ENCODE measurements at places on chromosomes 4 and X. TPM values are rescaled to one million over a fixed set of nuclear protein-coding genes. Genes with fewer than 3 reads are reported as not detected.
A peak's percentile ranks its signal among the peaks of the same experiment; 100 is the strongest.

DNA sequence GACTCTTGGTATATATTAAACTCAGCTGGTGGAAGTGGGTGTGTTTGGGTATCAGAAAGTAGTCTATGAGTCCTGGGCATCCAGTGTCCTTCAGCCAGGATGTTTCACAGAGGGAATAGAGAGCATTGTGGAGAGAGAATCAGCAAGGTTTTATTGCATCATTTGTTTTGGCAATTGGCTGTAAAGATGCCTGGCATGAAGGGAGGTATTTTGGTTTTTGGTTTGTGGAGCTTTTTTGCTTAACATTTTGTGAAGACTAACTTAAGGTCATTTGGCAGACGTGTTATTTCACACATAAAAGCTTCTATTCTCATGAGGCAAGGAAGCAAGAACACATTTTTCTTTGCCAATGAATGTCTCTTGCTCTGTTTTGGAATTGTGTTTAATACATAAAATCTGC lies 71.1 kb downstream of the DCLK2 start:
- no peak for DNase-seq

DNA sequence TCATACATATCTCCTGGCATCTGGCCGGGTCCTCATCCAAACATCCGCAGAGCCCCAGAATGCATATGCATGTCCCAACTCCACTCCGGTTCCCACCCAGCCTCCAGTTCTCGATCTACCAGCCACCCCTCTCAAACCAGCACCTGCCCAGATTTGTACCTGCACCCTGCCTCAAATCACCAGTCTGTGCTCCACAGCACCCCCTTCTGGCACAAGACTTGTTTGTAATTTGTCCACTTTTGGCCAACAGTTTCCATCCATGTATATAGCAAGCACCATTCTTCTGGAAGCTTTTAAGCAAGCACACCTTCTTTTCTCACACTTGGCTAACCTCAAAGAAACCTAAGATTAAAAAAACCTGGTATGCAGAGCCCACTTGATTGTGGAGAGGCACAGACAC lies 644.1 kb downstream of the MID1IP1 start:
- DNase-seq, result no peak

GRCh38 chrX:1623691-1624090 lies 8.8 kb downstream of the ASMT start:
- DNase-seq, result no peak

- no peak for DNase-seq
Observed at GRCh38 chr4:174717828-174718227, 111.2 kb downstream of the GLRA3 start.

DNA sequence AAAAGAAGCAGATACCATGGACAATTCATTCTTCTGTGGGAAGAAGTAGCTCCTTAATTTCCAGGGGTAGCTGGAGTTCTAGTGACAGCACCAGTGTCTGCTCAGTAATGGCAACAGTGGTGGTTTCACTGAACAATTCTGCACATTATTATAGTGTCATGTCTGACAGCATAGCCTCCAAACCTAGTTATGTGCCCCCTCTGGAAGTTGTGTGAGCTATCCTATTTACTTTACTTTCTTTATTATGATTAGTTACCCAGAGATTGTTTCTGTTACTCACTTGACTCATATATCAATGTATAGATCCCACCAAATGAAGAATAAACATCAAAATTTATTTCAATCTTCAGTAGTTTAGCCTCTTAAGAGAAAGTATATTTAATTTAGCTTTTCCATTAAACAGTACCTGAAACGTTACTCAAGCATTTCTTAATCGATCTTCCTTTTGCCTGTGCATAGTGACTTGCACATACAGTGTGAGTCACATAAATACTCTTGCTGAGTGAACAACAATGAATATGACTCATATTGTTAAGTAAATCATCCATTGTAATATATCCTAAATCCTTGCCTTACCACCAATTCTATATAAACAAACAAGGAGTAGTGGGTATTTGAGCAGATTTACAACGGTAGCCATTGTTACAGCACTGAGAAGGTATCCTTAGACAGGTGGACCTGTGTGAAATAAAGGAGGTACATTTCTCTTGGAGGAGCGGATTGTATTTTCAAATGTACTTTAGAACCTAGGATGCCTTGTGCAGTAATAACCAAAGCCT lies 534.7 kb downstream of the ANKRD50 start:
- peak; percentile 70 for DNase-seq

DNA sequence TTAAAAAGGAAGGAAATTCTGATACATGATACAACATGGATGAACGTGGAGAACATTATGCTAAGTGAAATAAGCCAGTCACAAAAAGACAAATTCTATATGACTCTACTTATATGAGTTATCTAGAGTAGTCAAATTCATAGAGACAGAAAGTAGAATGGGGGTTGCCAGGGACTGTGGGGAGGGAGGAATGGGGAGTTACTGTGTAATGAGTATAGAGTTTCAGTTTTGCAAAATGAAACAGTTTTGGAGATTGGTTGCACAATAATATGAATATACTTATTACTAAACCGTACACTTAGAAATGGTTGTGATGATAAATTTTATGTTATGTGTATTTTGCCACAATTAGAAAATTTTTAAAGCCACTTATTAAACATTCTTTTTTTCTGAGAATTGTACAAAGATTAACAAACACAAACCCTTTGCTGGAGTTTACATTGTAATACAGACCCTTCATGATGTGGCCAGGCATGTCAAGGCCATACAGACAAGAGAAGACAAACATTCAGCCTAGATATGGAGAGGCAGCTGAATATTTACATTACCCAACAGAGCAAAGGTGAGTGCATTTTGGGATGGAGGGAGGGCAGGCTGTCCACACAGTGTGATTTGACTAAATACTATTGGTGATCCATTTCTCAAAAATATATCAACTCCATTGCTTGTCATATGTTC lies 21.2 kb upstream of the GPC3 start:
- DNase-seq, result no peak

GRCh38 chr4:143700046-143700415 lies 444 bp downstream of the FREM3 start:
- DNase-seq, result no peak

DNA sequence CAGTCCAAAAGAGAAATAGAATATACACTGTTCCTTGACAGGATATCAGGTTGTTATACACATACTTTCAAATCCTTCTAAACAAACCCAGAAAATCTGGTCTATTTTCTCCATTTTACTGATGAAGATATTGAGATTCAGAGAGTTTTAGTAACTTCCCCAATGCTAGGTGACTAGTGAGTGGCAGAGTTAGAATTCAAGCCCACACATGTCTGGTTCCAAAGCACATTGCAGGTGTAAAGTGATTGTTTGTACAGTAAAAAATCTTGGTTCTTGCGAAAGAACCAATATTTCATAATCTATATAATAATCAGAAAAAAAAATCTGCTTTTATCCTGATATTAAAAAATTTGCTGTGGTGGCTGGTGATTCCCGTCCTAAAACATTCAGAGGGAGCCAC lies 39.5 kb upstream of the EMCN start:
- no peak for DNase-seq

GRCh38 chr4:158193171-158193749 lies 17.0 kb upstream of the TMEM144 start:
- peak; percentile 54 for DNase-seq

- DNase-seq, result no peak
Observed at GRCh38 chr4:10047967-10048366, 26.7 kb upstream of the SLC2A9 start.

DNA sequence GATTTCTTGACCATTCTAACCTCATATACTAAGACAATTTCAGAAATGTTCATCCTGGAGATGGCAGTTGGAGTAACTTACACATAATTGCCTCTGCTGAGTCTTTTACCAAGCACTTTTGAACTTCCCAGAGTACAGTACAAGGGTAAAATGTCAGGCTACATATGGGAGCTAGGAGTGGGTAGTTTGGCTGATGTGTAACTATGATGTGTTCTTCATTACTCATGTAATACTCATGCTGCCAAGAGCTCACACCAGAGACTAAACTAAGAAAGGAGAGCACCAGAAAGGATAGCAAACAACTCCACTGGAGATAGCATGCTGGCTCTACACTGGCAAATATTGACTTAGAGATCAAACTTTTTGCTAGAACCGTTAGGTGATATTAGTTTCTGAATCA lies 194.0 kb downstream of the PDGFRA start:
- DNase-seq, result peak; percentile 43

GRCh38 chr4:156100651-156101050 lies 147.0 kb upstream of the CTSO start:
- DNase-seq, result peak; percentile 61

GRCh38 chr4:159950707-159951106 lies 847.8 kb downstream of the RAPGEF2 start:
- no peak for DNase-seq

DNA sequence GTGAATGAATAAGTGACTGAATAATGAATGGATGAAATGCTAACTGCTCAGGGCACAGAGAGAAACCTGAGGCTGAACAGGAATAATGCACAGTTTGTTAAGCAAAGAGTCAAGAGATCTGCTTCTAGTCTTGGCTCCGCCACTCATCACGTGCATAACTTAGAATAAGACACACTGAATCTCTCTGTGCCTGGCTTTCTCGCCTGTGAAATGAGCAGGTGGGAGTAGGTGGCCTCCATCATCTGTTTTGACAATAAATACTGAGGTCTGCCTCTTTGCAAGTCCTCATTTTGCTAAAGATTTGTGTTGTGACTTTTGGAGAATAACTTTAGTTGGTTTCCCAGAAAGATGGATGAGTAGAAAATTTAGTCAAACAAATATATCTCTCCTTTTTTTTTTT lies 318.0 kb downstream of the FBXW7 start:
- DNase-seq, result no peak

DNA sequence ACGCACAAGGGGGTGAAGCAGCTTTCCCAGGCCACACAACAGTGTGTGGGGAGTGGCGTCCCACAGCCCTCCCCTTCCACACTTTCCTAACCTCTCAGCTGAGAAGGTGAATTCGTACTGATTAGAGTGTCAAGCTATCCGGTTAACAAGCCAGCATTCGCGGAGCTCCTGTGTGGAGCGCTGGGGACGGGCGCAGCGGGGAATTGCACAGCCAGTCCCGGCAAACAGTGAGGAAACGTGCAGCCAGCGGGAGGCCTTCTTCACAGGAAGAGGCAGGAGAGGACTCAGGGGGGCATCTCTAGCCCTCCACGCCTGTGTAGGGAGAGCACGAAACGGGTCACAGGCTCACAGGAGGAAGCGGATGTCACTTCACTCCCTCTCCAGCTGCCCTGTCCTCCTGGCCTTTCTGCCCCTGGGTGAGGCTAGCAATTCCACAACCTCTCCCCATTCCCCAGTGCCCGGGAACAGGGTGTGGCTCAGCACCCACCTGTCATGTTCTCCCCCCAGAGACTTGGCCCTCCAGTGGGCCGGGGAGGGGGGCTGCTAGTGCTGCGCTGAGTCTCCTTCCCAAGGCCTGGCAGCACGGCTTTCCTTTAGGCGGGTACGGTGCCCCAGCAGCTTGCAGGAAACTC lies 117.3 kb downstream of the CPZ start:
- DNase-seq, result no peak

- no peak for DNase-seq
Observed at GRCh38 chr4:6446130-6446482, 26.3 kb downstream of the PPP2R2C start.

GRCh38 chrX:120755066-120755846 lies 120.4 kb downstream of the CT47B1 start:
- no peak for DNase-seq

GRCh38 chrX:107571296-107571998 lies 56.9 kb upstream of the PRPS1 start:
- DNase-seq, result peak; percentile 92

GRCh38 chr4:169050284-169050683 lies 40.2 kb upstream of the CBR4 start:
- DNase-seq, result no peak

DNA sequence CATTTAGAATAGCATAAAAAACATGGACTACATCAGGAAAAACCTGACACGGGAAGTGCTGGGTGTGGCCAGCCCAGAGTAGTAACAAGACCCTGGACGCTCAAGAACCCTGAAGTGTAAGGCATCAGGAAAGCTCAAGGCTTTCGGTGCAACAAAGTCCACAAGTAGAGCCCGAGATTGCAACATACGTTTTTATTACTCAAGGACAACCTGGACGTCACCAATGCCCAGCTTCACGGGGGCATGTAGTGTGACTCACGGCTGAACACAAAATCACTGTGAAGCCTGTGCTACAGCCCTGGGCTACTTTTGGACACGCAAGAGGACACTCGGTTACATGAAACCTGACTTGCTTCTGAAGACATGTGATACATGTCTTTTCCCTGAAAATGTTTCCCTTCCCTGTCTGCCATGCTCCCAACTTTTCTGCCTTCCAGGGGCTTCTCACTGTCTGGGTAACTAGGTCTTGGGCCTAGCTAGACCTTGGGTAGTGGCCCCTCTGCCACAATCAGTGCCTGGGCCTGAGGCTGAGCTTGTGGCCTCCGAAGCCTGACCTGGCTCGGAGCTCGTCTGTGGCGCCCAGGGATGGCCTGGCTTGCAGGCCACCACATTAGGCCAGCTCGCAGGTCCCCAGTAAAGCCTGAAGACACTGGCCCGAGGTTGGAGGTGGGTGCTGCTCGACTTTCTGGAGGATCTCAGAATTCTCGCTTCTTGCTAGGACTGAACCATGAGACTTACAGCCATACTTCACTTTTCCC lies 9.2 kb downstream of the IRAK1 start:
- peak; percentile 30 for DNase-seq

DNA sequence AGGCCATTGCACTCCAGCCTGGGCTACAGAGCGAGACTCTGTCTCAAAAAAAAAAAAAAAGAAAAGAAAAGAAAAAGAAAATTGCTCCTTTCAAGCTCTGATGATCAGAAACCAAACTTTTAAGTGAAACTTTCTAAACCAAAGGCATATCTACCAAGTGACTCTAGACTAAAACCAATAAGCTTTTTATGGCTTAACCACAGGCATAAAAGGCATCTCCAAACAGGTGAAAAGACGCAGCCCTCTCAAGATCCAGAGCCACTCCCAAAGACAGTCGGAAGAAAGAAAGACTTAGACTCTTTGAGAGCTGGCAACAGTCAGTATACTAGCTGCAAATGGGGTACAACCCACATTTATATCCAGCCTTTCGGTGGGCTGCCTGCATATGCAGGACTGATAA lies 117.1 kb upstream of the AP1S2 start:
- no peak for DNase-seq

DNA sequence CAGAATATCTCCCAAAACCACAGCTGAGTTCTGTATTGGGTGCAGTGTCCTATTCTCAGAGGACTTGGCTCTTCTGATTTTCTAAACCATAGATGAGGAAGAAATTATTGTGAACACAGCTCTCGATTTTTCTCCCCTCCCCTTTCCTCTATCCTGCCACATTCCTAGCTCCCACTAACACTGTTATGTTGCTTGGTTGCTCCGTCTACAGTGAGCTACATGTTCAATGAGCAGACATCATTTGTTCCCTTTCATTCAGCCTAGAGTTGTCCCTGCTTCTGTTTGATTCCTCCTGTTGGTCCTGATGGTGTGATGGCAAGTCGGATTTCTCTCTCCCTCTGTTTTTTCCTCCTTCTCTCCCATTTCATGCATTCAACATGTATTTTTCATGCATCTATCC lies 65.9 kb downstream of the DIPK2B start:
- DNase-seq, result no peak

- no peak for DNase-seq
Observed at GRCh38 chr4:20264688-20265087, 13.0 kb downstream of the SLIT2 start.

The FAM241A gene
- 1.5 TPM for total RNA-seq

The GABRB1 gene
- total RNA-seq, result not detected

The HCCS gene
- total RNA-seq, result 23.1 TPM

The GNRHR gene
- not detected for total RNA-seq

The CDX4 gene
- not detected for total RNA-seq

The MUC7 gene
- total RNA-seq, result not detected
